Kasumi-1 (cell line): ENCODE measurements at places on chromosomes 6 and 20.

DNA sequence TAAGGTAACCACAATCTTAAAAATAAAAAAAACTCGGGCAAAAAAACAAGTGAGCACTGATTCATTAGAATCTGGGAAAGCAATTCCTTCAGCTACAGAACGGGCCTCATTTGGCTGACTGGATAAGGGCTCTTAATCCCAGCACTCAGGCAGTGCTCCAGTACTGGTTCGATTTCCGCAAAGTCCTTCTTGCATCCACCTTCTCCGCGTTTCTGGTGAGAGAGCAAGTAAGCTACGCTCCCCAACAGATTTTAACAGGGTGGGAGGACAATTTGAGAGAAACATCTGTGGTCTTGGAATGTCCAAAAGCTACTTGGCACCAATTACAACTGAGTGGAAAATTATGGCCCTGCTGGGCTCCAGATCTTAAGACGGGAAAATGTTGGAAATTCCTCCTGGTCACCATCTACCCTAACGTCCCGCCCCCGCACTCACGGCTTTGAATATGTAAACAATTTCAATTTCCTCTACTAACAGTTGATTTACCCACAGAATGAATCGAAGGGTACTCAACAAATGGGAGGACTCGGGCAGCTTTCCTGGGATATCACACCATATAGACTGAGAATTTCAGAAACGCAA lies 18.1 kb upstream of the ZSCAN9 start:
- no peak for DNase-seq

- DNase-seq, result no peak
Observed at GRCh38 chr6:137724495-137725211, 142.4 kb upstream of the TNFAIP3 start.

DNA sequence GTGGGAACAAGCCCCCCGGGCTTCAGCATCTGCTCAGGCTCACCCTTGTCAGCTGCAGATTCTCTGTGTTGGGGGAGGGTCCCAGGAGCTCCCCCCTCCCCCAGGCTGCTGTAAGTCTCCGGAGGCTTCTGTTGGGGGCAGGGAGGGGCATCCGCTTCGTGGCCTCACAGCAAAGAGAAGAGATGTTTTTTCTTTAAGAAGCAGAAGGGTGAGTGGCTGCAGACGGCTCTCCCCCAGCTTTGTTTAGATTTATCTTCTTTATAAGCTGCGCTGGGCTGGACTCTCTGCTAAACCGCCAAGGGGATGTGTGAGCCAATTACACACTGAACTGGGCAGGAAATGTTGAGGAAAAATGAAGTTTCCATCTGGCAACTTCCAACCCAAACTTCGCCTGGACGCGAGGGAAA lies 48.7 kb upstream of the GATA5 start:
- no peak for DNase-seq

DNA sequence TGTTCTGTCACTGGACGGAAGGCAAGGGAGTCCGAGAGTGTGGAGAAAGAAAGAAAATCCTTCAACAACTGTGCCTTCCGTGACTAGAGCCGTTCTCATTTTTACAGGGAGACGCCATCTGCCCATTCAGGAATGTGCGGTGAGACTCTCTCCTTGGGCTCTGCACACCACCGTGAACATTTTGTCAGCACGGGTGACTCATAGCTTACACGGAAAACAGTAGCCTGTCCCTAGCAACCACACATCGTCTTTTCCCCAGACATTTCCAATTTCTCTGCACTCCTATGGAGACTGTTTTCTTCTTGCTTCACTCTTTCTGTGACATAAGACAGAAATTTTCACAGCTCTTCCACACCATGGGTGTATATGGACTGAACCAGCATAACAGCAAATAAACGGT lies 55.1 kb downstream of the TBXT start:
- no peak for DNase-seq

DNA sequence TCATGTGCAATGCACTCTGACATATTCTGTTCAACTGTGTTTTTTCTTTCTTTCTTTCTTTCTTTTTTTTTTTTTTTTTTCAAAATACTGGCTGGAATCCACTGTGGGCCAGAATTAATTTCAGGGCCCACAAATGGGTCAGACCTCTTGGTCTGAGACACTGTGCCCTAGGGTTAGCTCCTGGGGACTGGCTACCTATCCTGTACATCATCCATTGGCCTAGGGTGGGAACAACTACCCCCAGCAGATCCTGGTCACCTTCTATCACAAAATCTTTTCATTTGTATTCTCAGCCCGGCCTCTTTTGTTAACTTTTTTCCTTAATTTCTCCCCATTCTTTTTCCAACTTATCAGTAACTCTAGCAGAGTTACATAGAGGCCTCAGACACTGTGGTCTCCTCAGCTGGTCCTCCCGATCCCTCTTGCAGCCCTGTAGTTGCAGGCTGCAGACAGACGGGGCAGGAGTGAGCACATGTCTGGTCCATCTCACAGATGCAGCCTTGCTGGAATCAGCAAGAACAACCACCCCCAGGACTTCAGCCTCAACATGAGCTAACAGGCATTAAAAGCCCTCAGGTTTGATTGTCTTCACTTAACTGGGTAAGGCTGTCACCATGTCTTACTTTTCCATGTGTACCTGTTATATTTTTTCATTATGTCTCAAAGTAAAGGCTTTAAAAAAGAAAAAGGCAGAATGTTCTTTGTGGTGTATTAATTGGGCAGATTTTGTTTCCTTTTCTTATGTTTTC lies 41.3 kb downstream of the TXLNB start:
- DNase-seq, result peak; percentile 81

- no peak for DNase-seq
Observed at GRCh38 chr20:2282181-2282580, 13.6 kb upstream of the TGM3 start.

DNA sequence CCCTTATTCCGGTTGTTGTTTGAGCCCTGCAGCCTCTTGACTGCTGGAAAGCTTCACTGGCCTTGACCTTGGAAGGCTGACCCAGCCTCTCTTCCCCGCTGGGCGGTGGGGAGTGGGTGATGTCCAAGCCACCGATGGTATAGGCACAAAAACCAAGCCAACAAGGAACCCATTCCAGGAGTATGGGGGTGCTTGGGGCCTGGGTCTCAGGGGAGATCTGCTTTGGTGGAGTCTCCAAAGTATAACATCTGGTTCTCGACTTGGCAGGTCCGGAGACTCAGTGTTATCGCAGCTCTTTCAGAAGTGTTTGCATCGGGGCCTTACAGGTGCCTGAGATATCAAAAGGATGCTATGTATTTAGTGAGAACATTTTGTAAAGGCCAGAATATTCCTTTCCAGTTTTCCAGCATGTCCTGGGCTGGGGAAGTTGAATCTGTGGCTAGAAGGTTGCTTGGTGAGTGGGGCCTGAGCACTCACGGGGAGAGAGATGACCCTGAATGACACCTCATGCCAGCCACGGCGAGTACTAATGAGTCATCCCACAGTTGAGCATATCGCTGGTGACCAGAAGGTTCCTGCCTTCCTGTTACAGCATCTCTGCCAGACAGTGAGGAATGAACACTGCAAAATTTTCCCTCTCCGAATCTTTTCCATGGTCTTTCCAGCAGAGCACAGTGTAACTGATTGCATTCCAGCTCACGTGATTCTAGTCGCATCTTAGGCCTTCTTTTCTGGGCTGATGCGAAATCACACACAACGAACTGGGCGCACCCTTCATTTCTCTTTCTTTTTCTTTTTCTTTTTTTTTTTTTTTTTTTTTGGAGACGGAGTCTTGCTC lies 133.9 kb downstream of the ZDHHC14 start:
- DNase-seq, result peak; percentile 69
